Esophagus muscularis mucosa (tissue), 4 donors: ENCODE measurements at places on chromosomes 7 and 10. TPM values are rescaled to one million over a fixed set of nuclear protein-coding genes. Genes with fewer than 3 reads are reported as not detected.

- DNase-seq = no peak
- H3K36me3 ChIP-seq = no peaks in the 10 kb centered on the region
- H3K4me3 ChIP-seq = no peak overlapping the region
- H3K27ac ChIP-seq = no peak overlapping the region
Observed at GRCh38 chr7:77716804-77717203, 20.5 kb downstream of the RSBN1L start.

DNA sequence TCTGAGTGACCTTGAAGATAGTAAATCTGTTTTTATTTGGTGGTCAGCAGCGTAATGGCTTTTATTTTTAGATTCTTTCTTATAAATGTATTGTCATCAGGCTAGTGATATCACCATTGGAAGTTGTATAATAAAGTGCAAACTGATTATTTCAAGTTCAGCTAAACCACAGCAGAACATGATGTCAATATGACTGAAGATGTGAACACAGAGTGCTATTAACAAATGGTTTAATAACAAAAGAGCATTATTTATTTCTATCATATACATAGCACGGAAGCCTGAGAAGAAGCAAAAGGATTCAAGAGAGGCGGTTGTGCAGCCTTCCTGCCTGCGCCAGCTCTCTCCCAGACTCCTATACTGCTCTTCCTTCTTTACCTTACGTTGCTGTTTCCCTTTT lies 142.7 kb downstream of the SDK1 start:
- H3K4me1 ChIP-seq = no peaks in the 10 kb centered on the region
- no peak for DNase-seq
- H3K27ac ChIP-seq = no peak overlapping the region
- H3K4me3 ChIP-seq = no peak overlapping the region
- no peaks in the 10 kb centered on the region for H3K27me3 ChIP-seq

OGDHL gene
- total RNA-seq = 0.86 TPM

SH2D4B gene
- 0.42 TPM for total RNA-seq

- H3K4me1 ChIP-seq = peaks cover 28% of the 10 kb centered on the region
- H3K36me3 ChIP-seq = no peaks in the 10 kb centered on the region
- no peak overlapping the region for H3K27ac ChIP-seq
- no peaks in the 10 kb centered on the region for H3K27me3 ChIP-seq
- no peak for DNase-seq
- no peak overlapping the region for H3K4me3 ChIP-seq
Observed at GRCh38 chr7:38181111-38181510, 3.1 kb downstream of the STARD3NL start.

PNLIP gene
- total RNA-seq = not detected

- no peaks in the 10 kb centered on the region for H3K4me1 ChIP-seq
- H3K4me3 ChIP-seq = no peak overlapping the region
- no peak overlapping the region for H3K27ac ChIP-seq
- no peaks in the 10 kb centered on the region for H3K27me3 ChIP-seq
- no peaks in the 10 kb centered on the region for H3K36me3 ChIP-seq
Observed at GRCh38 chr7:134021836-134022235, 105.3 kb upstream of the LRGUK start.

DNA sequence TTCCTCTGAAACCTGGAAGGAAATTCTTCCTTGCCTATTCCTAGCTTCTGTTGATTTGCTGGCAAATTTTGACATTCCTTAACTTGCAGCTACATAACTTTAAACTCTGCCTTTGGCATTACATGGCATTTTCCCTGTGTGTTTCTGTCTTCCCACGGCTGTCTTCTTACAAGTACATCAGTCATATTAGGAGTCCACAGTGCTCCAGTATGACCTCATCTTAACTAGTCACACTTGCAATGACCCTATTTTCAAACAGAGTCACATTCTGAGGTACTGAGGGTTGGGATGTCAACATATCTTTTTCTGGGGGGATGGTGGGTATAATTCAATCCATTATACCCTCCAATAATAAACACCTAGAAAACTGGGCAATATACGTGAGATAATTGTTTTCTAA lies 37.4 kb upstream of the EPHB6 start:
- no peak for DNase-seq
- H3K4me1 ChIP-seq = no peaks in the 10 kb centered on the region
- H3K27me3 ChIP-seq = peaks cover 38% of the 10 kb centered on the region
- no peak overlapping the region for H3K27ac ChIP-seq
- H3K4me3 ChIP-seq = no peak overlapping the region

- H3K27ac ChIP-seq = no peak overlapping the region
- no peaks in the 10 kb centered on the region for H3K36me3 ChIP-seq
- H3K27me3 ChIP-seq = no peaks in the 10 kb centered on the region
- H3K4me1 ChIP-seq = no peaks in the 10 kb centered on the region
- no peak for DNase-seq
- no peak overlapping the region for H3K4me3 ChIP-seq
Observed at GRCh38 chr7:127189886-127190285, 62.9 kb downstream of the GRM8 start.

DNA sequence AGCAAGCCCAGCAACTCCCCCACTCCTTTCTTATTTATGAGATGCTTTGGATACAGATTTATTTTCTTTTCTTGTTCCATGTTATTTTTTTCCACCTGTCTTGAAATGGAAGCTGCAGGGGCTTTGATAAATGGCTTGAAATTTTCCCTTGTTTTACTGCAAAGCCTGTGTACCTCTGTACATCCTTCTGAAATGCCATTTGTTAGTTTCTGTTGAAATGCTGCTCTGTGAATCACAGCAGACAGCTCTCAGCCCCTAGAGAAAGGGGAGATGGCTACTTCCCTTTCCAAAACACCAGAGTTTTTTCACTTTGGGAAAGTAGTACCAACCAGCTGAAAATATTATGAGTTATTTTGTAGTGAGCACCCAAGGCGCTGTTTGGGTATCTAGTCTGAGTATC lies 304.2 kb downstream of the ELMO1 start:
- no peak overlapping the region for H3K4me3 ChIP-seq
- H3K36me3 ChIP-seq = no peaks in the 10 kb centered on the region
- no peak for DNase-seq
- peaks cover 2% of the 10 kb centered on the region for H3K4me1 ChIP-seq
- no peaks in the 10 kb centered on the region for H3K27me3 ChIP-seq

STAM gene
- 17.8 TPM for total RNA-seq

ACTR3C gene
- total RNA-seq = 5.0 TPM

DNA sequence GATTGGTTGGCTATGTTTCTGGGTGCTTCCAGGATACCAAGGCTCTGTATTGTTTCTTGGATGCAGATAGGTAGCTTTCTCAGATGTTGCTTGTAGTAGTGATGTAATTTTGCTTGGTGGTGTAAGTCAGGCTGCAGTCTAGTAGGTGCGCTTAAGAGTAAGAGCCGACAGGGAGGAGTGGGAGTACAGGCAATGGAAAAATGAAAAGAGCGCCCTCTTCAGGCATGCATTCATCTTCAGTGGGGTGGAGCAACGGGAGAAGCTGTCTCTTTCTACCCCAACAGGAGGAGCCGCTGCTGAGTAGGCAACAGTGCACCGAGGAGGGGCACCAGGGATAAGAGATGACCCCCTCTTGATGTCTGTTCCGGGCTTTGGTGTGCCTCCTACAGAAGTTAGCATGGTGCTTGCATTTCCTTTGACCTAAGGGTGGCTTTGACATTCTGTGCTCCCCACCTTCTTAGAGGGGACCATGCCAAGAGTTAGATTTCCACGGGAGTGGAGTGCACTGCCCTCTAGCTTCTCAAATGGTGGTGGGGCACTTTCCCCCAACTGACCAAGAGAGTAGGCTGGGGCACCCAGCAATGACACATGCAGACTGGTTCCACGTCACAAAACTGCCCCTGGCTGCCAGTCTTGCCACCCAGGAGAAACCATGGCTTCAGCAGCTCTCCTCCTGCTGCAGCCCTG lies 56.1 kb downstream of the ZNF783 start:
- no peaks in the 10 kb centered on the region for H3K4me1 ChIP-seq
- peaks cover 19% of the 10 kb centered on the region for H3K27me3 ChIP-seq
- H3K27ac ChIP-seq = no peak overlapping the region
- no peaks in the 10 kb centered on the region for H3K36me3 ChIP-seq
- H3K4me3 ChIP-seq = no peak overlapping the region

DNA sequence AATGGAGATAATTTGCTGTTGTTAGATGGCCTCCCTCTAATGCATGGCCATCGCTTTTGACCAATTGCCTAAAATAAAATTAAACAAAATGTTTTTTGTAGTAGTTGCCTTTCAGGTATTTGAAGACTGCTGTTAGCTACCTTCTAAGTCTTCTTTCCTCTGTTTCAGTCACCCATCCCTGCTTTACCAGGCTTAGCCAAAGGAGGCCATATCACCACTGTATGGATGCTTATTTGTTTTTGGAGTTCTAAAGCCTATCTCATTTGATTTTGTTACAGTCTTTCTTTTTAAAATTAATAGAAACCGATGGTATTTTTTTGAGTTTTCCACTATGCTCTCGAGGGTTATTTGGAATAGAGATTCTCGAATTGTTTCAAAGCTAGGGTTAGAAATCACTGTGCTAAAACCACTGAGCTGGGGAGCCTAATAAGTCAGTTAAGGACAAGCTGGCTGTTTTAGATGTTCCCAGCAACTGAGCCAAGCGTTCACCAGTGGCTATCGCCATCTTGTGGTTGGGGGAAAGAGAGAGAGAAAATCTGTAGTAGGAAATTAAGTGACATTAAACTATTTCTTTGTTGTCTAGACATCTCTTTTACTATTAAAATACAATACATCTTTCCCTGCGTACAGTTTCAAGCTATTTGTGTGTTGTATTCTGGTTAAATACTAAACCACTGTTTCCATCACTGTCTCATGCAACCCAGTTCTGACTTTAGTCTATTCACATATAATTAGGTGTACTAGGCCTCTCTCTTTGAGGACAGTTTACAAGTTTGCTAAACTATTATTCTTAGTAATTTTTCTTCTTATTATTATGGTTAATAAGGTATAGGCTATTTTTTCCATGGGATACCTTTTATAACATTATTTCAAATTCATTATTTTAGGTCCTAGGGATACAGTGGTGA lies 52.2 kb downstream of the GPR158 start:
- no peak overlapping the region for H3K27ac ChIP-seq
- no peaks in the 10 kb centered on the region for H3K4me1 ChIP-seq
- H3K36me3 ChIP-seq = no peaks in the 10 kb centered on the region

DNA sequence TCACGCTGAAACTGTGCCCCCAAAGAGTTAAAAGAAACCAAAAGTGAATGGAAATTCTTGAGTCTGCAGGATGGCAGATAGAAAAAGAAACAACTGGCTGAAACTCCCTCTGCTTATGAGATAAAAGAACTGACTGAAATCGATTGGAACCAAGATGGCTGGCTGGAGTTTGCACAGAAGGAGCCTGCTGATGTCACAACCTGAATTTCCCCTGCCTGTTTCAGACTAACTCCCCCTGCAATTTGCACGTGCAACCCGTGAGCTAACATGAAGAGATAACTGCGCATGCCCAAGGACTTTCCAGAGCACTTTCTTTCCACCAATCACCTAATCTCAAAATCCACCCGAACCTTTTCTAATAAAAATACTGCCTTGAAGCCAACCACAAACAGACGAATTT lies 435.5 kb downstream of the CALN1 start:
- H3K27me3 ChIP-seq = no peaks in the 10 kb centered on the region
- no peaks in the 10 kb centered on the region for H3K4me1 ChIP-seq
- no peaks in the 10 kb centered on the region for H3K36me3 ChIP-seq

DNA sequence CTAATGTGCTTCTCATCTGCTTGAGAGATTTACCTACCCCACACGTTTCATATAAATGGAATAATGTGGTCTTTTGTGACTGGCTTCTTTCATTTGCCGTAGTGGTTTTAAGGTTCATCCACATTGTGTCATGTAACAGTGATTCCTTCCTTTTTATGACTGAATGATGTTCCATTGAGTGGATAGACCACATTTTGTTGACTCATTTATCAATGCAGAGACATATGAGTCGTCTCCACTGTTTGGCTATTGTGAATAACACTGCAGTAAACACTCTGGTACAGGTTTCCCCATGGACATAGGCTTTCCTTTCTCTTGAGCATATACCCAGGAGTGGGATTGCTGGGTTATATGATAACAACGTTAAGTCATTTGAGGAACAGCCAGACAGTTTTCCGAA lies 2.0 kb upstream of the AOC1 start:
- H3K27me3 ChIP-seq = no peaks in the 10 kb centered on the region
- H3K36me3 ChIP-seq = no peaks in the 10 kb centered on the region
- no peak overlapping the region for H3K4me3 ChIP-seq
- DNase-seq = peak; percentile 50
- no peak overlapping the region for H3K27ac ChIP-seq

ZNF277 gene
- total RNA-seq = 26.5 TPM

SPDYE11 gene
- not detected for total RNA-seq

PRKG1 gene
- 24.5 TPM for total RNA-seq

GRCh38 chr10:3728563-3728962 lies 56.4 kb downstream of the KLF6 start:
- no peaks in the 10 kb centered on the region for H3K27me3 ChIP-seq
- no peak overlapping the region for H3K4me3 ChIP-seq
- no peak overlapping the region for H3K27ac ChIP-seq
- no peaks in the 10 kb centered on the region for H3K36me3 ChIP-seq
- no peak for DNase-seq

DNA sequence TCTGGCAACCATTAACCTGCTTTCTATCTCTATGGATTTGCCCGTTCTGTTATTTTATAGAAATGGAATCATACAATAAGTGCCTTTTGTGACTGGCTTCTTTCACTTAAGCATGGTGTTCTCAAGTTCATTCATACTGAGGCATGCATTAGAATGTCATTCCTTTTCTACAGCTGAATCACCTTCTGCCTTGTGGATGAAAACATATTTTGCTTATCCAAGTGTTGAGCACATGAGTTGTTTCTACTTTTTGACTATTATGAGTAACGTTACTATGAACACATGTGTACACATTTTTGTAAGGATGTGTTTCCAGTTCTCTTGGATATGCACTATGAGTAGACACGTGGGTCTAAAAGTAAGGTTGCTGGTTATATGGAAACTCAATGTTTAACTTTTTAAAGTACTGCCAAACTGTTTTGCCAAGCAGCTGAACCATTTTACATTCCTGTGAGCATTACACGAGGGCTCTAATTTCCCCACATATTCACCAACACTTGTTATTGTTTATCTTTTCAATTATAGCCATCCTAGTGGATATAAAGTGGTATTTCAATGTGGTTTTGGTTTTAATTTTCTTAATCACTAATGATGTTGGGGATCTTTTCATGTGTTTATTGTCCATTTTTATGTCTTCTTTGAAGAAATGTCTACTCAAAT lies 241.3 kb downstream of the FANK1 start:
- H3K4me1 ChIP-seq = no peaks in the 10 kb centered on the region
- no peak for DNase-seq
- H3K27me3 ChIP-seq = no peaks in the 10 kb centered on the region
